Sigmoid colon (tissue), 7 donors: ENCODE measurements at places on chromosomes 3 and 15. TPM values are rescaled to one million over a fixed set of nuclear protein-coding genes. Genes with fewer than 3 reads are reported as not detected.

Gene CCDC13
- 1.3 TPM for total RNA-seq

Gene MESP1
- 8.4 TPM for total RNA-seq

DNA sequence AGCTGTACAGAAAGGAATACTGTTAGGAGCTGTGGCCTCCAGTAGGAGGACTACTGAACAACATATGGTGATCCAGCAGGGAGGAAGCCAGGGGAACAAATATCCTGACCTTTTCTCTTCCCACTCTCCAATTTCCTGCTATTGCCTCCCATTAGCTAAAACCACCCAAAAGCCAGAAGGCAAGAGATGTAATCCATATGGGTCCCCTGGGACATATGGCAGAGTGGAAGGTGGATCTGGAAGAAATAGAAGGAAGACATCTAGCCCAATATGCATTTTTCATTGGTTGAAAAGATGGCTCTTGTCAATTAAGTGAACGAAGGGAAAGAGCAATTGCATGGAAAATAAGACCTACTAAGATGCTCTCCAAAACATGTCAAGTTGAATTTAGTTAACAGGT, 167.2 kb downstream of the CNTN3 start:
- no peak overlapping the region for H3K4me3 ChIP-seq
- no peak for DNase-seq

DNA sequence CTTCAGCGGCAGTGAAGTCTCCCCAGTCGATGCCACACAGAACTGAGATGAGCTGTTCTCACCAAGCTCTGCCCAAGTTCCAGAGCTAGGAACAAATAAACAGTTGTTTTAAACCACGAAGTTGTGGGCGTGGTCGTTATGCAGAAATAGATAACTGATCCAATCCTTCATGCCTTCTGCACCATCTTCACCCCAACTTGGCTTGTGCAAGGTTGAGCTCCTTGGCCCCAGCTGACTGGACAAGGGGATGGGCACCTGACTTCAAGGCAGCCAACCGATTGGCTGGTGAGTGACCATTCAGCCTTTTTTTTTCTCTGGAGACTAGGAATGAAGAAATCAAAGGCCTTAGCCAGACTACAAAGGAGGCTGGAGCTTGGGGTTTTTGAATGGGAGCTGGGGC, 23.9 kb downstream of the LINGO1 start:
- no peak overlapping the region for H3K27ac ChIP-seq
- no peaks in the 10 kb centered on the region for H3K27me3 ChIP-seq
- DNase-seq = no peak
- H3K4me3 ChIP-seq = no peak overlapping the region

Gene CASR
- total RNA-seq = not detected

Gene CFAP20DC
- under 0.01 TPM for total RNA-seq

DNA sequence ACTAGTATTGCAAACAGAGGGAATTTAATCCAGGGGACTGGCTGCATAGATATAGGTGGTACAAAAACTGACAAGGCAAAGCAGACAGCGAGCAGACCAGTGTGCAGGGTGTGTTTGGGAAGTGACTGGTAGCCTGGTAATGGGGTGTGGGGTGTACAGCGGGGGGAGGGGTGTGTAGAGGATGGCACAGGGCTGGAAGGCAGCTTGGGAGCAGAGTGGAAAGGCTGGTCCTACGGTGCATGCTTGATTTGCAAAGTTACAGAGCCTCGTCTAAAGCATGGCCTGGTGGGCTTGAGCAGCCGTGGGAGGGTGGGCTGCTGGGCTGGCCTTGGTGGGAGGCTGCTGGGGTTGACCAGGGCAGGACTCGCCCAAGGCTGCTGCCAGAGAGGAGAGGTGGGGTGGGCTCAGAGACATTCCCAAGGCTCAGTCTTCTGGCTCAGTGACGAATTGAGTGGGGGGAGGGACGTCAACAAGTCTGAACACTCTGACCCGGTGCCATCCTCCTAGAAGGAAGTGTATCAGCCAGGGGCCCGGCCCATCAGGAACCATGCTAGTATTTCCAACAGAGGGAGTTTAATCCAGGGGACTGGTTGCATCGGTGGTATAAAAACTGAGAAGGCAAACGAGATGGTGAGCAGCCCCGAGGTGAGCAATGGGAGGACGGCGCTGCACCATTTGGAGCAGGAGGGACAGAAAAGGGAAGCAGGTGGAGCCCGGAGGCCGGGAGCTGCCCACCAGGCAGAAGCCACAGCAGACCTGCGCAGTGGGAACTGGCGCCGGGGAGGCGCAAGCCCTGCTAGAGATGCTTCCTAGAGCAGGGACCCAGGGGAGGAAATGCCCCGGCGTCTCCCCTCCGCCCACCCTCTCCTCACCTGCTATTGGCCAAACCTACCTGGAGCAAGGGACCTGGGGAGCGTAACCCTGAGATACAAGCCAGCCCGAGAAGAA, 29.2 kb downstream of the CPN2 start:
- H3K4me3 ChIP-seq = no peak overlapping the region
- H3K36me3 ChIP-seq = no peaks in the 10 kb centered on the region
- H3K27ac ChIP-seq = no peak overlapping the region
- peaks cover 12% of the 10 kb centered on the region for H3K4me1 ChIP-seq
- H3K27me3 ChIP-seq = no peaks in the 10 kb centered on the region
- no peak for DNase-seq

Gene WDR72
- total RNA-seq = under 0.01 TPM

GRCh38 chr3:47577583-47578118, 1.0 kb downstream of the CSPG5 start:
- H3K4me1 ChIP-seq = no peaks in the 10 kb centered on the region
- peak overlapping the region; percentile 43 for H3K27ac ChIP-seq
- peak overlapping the region; percentile 76 for H3K4me3 ChIP-seq
- no peaks in the 10 kb centered on the region for H3K36me3 ChIP-seq

Gene TGM5
- not detected for total RNA-seq

Gene CLRN1
- not detected for total RNA-seq

DNA sequence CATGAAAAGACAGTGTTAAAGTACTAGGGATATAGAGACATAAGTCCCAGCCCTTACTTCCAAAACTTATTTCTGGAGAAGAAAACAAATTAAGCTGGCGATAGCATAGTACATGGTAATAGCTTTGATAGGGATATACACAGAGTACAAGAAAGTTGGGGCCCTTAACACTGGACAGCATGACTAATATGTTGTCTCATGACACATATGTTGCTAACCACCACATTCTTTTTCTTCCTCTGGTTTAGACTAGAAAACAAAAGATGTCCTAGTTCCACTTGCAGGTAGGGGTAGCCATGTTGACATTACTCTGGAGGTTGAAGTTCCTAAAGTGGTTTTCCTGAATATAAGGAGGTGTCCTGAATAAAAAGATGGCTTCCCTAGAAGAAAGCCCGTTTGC, 75.3 kb downstream of the RFX7 start:
- no peak for DNase-seq
- H3K4me3 ChIP-seq = no peak overlapping the region
- peaks cover 2% of the 10 kb centered on the region for H3K36me3 ChIP-seq
- no peaks in the 10 kb centered on the region for H3K27me3 ChIP-seq

GRCh38 chr15:50814634-50815033, 49.1 kb upstream of the SPPL2A start:
- H3K27ac ChIP-seq = no peak overlapping the region
- DNase-seq = no peak
- no peaks in the 10 kb centered on the region for H3K4me1 ChIP-seq
- H3K36me3 ChIP-seq = no peaks in the 10 kb centered on the region

Gene SLC51B
- not detected for total RNA-seq

DNA sequence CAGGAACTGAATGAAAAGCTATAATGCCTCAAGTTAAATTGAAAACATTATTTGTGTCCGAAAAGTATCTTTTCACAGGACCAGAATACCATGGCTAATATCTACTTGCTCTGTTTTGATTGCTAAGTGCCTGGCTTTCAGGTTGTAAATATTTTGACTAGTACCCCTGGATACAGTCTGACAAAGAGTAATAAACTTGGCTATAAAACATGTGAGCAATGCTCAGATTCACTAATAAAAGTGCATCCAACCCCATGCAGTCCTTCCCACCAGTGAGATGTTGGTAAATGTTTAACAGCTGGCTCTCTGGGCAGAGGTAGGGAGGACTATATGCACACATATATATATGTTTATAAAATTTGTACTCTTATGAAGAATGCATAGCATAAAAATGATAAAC, 281.8 kb upstream of the TGFBR2 start:
- peak overlapping the region; percentile 64 for H3K27ac ChIP-seq
- DNase-seq = no peak
- no peak overlapping the region for H3K4me3 ChIP-seq
- peaks cover 6% of the 10 kb centered on the region for H3K4me1 ChIP-seq

GRCh38 chr3:14146381-14147065, 21.7 kb downstream of the TMEM43 start:
- peak overlapping the region; percentile 81 for H3K27ac ChIP-seq
- DNase-seq = no peak
- H3K36me3 ChIP-seq = peaks cover 70% of the 10 kb centered on the region

DNA sequence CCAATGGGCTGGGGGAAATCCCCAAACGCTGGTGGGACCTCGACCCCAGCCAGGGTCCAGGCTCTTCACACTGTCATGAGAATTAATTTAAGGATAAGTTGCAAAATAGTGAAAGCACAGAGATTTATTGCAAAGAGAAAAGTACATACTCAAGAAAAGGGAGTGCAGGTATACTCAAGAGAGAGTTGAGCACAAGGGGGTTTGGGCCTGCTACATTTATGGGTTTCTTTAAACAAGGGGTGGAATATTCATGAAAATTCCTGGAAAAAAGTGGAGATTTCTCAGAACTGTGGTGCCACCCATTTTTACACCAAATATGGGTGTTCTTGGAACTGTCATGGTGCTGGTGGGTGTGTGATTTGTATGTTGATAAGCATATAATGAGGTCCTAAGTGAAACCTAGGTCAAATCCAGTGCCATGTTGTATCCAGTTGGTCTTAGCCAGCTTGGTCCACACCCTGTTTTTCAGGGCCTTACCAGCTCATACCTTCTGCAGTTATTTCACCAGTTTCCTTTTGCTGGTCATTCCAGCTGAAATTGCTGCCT, 32.6 kb upstream of the NEO1 start:
- no peak overlapping the region for H3K4me3 ChIP-seq
- no peak overlapping the region for H3K27ac ChIP-seq
- no peaks in the 10 kb centered on the region for H3K27me3 ChIP-seq
- no peak for DNase-seq
- H3K36me3 ChIP-seq = no peaks in the 10 kb centered on the region

DNA sequence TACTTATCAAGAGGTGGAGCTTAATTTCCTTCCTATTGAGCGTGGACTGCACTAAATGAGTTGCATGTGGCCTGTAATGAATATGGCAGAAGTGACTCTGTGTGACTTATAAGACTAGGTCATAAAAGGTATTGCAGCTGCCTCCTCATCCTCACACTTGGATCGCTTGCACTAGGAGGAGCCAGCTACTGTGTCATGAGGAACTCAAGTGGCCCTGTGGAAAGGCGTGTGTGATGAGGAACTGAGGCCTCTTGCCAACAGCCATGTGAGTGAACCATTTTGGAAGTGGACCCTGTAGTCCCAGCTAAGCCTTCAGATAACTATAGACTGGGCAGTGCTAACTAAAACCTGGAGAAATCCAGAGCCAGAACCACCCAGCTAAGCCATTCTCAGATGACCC, 7.1 kb upstream of the SLC30A4 start:
- no peaks in the 10 kb centered on the region for H3K4me1 ChIP-seq
- H3K4me3 ChIP-seq = no peak overlapping the region
- H3K27me3 ChIP-seq = no peaks in the 10 kb centered on the region
- H3K27ac ChIP-seq = no peak overlapping the region
- DNase-seq = no peak
- no peaks in the 10 kb centered on the region for H3K36me3 ChIP-seq

Gene LYZL4
- total RNA-seq = not detected

Gene MESP2
- total RNA-seq = not detected

DNA sequence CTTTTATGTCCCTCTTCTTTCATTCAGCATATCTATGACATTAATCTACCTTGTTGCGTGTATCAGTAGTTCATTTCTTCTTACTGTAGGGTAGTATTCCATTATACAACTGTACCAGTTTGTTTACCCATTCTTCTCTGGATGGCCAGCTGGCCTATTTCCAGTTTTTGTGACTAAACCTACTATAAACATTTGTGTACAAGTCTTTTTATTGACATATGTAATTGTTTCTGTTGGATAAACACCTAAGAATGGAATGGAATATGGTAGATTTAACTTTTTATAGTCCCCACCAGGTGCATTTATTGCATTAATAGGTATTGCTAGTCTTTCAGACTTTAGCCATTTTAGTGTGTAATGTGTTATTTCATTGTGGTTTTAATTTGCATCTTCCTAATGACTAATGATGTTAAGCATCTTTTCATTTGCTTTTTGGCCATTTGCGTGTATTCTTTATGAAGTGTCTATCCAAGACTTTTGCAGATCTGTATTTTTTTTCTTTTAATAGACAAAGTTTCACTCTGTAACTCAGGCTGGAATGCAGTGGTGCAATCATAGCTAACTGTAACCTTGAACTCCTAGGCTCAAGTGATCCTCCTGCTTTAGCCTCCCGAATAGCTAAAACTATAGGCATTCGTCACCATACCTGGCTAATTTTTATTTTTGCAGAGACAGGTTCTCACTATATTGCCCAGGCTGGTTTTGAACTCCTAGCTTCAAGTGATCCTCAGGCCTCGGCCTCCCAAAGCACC, 41.9 kb upstream of the XRN1 start:
- no peaks in the 10 kb centered on the region for H3K27me3 ChIP-seq
- DNase-seq = no peak
- no peak overlapping the region for H3K4me3 ChIP-seq
- no peaks in the 10 kb centered on the region for H3K4me1 ChIP-seq
- H3K27ac ChIP-seq = no peak overlapping the region

- H3K4me1 ChIP-seq = no peaks in the 10 kb centered on the region
- no peaks in the 10 kb centered on the region for H3K36me3 ChIP-seq
- no peak for DNase-seq
- H3K27me3 ChIP-seq = no peaks in the 10 kb centered on the region
- H3K4me3 ChIP-seq = no peak overlapping the region
Observed at GRCh38 chr3:145055375-145056076, 1083.9 kb downstream of the DIPK2A start.

Gene RASL12
- total RNA-seq = 71.7 TPM

Gene FOXL2
- total RNA-seq = not detected

- H3K27me3 ChIP-seq = no peaks in the 10 kb centered on the region
- no peaks in the 10 kb centered on the region for H3K36me3 ChIP-seq
- peaks cover 70% of the 10 kb centered on the region for H3K4me1 ChIP-seq
- peak overlapping the region; percentile 85 for H3K27ac ChIP-seq
- H3K4me3 ChIP-seq = no peak overlapping the region
Observed at GRCh38 chr15:98872774-98873173, 134.8 kb downstream of the PGPEP1L start.

DNA sequence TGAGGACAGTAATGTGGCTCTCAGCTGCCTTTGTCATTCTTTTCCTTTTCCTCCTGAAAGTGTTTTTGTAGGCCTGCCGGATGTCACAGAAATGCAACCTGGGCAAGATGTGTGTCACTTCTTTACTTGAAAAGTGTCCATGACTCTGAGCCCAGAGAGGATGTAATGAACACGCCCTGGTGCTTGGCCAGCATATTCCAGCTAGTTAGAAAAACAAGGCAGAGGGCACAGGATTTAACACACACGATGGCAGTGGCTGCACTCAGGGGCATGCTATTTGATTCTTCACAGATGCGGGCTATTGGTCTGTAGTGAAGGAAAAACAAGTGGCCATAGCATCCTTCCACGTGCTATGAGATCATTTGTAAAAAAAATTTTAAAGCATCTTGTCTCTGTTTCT, 30.3 kb upstream of the PTX3 start:
- H3K4me1 ChIP-seq = no peaks in the 10 kb centered on the region
- DNase-seq = no peak
- no peaks in the 10 kb centered on the region for H3K27me3 ChIP-seq

Gene SLC9A9
- total RNA-seq = 18.9 TPM

GRCh38 chr15:31255732-31256377, 70.8 kb upstream of the KLF13 start:
- no peak overlapping the region for H3K4me3 ChIP-seq
- no peaks in the 10 kb centered on the region for H3K27me3 ChIP-seq
- DNase-seq = no peak
- H3K36me3 ChIP-seq = no peaks in the 10 kb centered on the region
- no peak overlapping the region for H3K27ac ChIP-seq
